Dermis lymphatic vessel endothelial cell (primary cell): ENCODE measurements at places on chromosomes 7 and 10. TPM values are rescaled to one million over a fixed set of nuclear protein-coding genes. Genes with fewer than 3 reads are reported as not detected.

DYNC1I1 gene
- 8.6 and 10.3 TPM in 2 replicates for total RNA-seq

SRRM3 gene
- 1.7 and 2.8 TPM in 2 replicates for total RNA-seq

CALML5 gene
- not detected in 2 replicates for total RNA-seq

THSD7A gene
- total RNA-seq, result 28.3 and 37.5 TPM in 2 replicates

FAM180A gene
- under 0.01 TPM in 1 of 2 replicates, not detected in the other for total RNA-seq

GLI3 gene
- total RNA-seq, result under 0.01 TPM in 2 replicates

KNDC1 gene
- total RNA-seq, result not detected in 2 replicates

STOX1 gene
- 0.09 and 0.33 TPM in 2 replicates for total RNA-seq

NUDCD3 gene
- total RNA-seq, result 70.8 and 85.8 TPM in 2 replicates

CALHM3 gene
- total RNA-seq, result not detected in 2 replicates

C10orf143 gene
- 0.69 and 1.2 TPM in 2 replicates for total RNA-seq

CUBN gene
- 13.5 and 19.9 TPM in 2 replicates for total RNA-seq

EVX1 gene
- not detected in 2 replicates for total RNA-seq

YKT6 gene
- 68.6 and 94.1 TPM in 2 replicates for total RNA-seq

PDE1C gene
- total RNA-seq, result 0.17 and 0.65 TPM in 2 replicates

ASIC3 gene
- total RNA-seq, result 0.09 and 0.11 TPM in 2 replicates

MINDY4 gene
- 0.76 and 1.6 TPM in 2 replicates for total RNA-seq

ANKRD1 gene
- total RNA-seq, result 92.0 and 289 TPM in 2 replicates

FAM25A gene
- not detected in 2 replicates for total RNA-seq

FGFR2 gene
- total RNA-seq, result under 0.01 and 0.09 TPM in 2 replicates

PON3 gene
- total RNA-seq, result 0.09 and 0.11 TPM in 2 replicates

CCDC172 gene
- total RNA-seq, result not detected in 2 replicates

FAM131B gene
- total RNA-seq, result 0.09 and 0.11 TPM in 2 replicates

LIPF gene
- not detected in 2 replicates for total RNA-seq

GPR146 gene
- 21.7 and 24.7 TPM in 2 replicates for total RNA-seq

OR2A12 gene
- not detected in 2 replicates for total RNA-seq

LRRC17 gene
- total RNA-seq, result 0.26 and 0.43 TPM in 2 replicates

BEND7 gene
- total RNA-seq, result 6.7 and 9.3 TPM in 2 replicates

ECHDC3 gene
- 15.7 and 21.7 TPM in 2 replicates for total RNA-seq
